ENCODE measurements at places on chromosomes 12 and 14.

DNA sequence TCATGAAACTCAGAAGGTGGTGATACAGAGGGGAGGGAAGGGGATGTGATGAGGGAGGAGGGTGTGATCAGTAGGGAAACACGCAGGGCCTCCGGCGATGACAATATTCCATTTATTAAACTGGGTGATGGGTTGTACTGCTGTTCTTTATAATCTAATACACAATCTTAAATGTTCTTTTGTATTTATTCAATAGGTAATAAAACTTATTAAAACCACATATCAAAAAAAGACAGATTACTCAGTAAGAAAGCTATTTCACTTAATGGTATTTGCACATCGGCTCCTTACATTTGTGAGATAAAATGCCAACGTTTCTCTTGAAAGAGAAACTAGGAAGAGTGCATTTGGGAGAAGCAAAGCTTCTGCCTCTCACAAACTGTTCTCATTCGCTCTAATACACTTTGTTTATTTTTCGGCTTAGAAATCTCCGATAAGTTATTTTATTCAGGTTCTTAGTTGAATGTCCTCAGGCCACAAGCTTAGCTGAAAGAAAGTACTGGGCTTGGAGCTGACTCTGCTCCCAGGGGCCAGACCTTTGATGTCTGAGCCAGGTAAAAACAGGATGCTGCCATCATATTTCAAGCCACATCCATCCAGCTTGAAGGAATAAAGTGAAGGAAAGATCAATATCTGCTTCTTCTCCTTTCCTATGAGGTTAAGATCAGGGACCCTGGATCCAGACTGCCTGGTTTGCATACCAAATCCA is 17.5 kb downstream of the STON2 start:
- DNase-seq = no peak

DNA sequence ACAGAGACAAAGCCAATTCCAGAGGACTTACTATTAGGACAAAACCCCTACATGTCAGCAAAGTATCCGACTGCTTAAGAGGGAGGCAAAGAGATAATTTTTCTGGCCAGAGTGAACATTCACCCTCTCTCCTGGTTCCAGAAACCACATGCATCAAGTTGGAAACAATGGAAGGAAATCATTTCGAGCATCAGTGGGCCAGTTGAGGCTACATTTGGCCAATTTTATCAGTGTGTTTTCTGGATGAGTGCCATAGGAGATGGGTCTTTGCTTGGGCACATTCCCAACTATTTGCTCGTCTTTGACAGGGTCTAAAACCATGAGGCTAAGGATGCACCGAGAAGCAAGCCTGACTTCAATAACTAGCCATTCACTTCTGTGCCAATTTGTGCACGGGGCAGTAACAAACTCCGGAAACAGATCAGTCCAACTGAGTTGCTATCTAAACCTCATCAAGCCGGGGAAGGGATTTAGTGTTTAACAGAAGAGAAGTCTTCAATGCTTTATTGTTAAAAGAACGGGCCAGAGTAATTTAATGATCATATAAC is 17.4 kb downstream of the EGLN3 start:
- no peak for DNase-seq

- DNase-seq = no peak
Observed at GRCh38 chr12:65593239-65593701, 231.0 kb upstream of the HMGA2 start.

DNA sequence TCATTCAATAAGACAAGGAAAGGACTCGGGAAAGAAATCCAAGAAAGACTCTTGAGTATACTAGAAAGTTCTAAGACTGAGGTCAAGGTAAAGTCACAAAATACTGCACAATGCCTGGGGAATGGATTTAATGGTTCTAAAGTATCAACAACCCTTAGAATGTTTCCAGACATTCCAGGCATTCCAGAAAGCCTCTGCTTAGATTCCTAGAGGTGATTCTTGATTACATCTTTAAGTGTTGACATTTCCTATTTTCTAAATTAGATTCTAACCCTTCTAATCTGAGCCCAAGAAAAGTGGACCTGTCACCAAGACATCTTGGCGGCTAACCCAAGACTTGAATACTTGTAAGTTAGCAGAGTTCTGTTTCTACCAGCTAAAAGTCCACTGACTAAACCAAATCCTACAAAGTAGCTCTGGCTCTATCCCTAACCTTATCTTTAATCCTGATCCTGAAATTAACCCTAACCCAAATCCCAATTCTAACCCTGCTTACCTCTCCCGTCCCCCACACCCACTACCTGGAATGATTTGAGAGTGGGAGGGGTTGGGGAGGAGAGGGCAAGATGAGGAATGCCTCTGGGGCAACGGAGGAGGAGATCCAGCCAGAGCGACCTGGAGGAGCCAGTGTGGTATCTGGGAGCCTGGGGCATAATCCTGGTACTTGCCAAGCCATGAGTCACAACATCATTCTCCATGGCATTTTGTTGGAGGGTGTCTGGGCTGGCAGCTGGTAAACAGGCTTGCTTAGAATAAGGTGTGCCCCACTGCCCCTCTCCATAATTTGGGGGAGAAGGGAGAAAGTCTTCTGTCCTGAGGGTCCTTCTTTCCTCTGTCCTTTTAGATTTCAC is 93.4 kb upstream of the HOXC13 start:
- no peak for DNase-seq

DNA sequence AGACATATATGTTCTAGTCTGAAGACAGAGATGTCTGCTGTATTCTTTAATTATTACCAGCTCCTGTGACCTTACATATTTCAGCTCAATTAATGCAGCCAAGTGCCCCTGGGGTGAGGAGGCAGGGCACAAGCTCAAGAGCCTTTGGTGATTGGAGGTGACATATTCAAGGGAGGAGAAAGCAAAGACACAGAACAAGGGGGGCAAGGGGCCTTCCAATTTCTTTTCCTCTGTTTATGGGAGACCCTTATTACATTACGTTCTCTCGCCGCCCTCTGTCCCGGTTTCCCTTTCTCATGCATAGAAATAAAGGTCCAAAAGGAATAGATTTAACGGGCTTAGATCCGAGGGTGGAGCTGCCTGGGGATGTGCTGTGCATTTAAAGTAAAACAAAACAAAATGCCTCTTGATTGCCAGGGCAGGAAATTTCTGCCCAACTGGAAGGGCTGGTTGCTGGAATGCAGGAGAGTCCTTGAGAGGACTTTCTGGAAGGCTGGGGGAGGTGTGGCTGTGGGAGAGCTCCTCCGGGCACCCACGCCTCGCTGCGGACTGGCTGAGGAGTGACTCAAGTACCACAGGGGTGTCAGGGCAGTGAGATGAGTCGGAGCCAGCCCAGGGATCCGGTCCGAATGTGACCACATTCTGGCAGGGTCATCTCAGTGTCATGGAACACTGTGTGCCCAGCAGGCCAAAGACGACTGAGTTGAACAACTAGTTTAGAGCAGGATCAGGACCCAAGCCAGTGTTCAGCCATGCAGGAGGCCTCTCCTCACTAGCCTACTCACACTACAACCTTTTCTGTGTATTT is 32.1 kb upstream of the GSG1 start:
- DNase-seq = peak; percentile 80

DNA sequence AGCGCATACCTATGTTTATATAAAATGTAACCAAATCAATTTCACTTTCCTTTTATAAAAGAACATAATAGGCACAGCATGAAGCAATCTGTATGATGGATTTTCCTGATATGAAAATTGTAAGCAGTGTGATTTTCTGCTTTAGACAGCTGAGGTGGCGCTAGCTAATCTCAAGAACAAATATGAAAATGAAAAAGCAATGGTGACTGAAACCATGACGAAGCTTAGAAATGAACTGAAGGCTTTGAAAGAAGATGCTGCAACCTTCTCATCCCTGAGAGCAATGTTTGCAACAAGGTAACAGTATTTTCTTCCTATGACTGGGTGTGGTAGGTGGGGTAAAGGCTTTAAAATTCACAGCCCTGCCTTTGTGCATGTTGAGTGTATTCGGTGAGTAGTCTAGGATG is 65.0 kb upstream of the FGD4 start:
- no peak for DNase-seq

GRCh38 chr12:53564941-53565340 is 57.7 kb upstream of the NPFF start:
- DNase-seq = no peak

DNA sequence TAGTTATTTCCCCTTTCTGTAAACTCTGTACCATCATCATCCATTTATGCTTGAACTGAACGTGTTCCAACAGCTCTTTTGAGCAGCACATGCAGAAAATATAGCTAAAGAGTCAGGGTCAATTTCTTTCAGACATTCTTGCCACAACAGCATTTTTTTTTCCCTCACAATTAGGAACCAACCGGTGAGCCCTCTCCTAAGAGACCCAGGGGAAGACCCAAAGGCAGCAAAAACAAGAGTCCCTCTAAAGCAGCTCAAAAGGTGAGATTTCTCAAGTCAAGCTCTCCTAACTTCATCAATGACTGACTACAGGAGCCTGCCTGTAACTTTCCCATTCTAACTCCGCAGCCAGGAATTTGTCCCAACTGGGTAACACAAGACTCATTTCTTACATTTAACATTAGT is 3.5 kb downstream of the HMGA2 start:
- DNase-seq = no peak

- no peak for DNase-seq
Observed at GRCh38 chr14:49961270-49962222, 68.7 kb downstream of the ARF6 start.

DNA sequence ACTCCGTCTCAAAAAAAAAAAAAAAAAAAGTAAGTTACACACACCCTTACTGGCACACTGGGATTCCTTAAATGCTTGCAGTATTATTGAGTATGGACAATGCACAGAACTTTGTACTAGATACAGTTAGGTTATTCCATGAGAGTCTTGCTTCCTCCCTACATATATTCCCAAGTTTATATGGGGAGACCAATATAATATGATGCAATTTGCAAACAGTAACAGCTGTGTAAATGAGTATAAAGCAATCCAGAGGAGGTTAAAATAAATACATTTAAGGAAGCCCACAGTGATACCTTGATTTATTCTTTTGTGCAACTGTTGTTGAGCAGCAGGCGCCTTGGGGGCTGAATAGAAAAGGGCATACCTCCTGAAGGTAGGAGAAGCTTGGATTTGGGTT is 26.6 kb downstream of the RASSF3 start:
- no peak for DNase-seq
